ENCODE measurements at places on chromosomes 1 and 21. TPM values are rescaled to one million over a fixed set of nuclear protein-coding genes. Genes with fewer than 3 reads are reported as not detected.
A peak's percentile ranks its signal among the peaks of the same experiment; 100 is the strongest.

GRCh38 chr1:182601913-182602312 lies 2.3 kb downstream of the RGS16 start:
- H3K36me3 ChIP-seq = no peaks in the 10 kb centered on the region
- H3K27ac ChIP-seq = no peak overlapping the region
- H3K27me3 ChIP-seq = no peaks in the 10 kb centered on the region
- DNase-seq = no peak
- peaks cover 24% of the 10 kb centered on the region for H3K4me1 ChIP-seq
- H3K4me3 ChIP-seq = peak overlapping the region; percentile 63

- no peaks in the 10 kb centered on the region for H3K36me3 ChIP-seq
- H3K27ac ChIP-seq = no peak overlapping the region
- H3K27me3 ChIP-seq = no peaks in the 10 kb centered on the region
- H3K4me1 ChIP-seq = no peaks in the 10 kb centered on the region
- no peak for DNase-seq
These were observed 27.0 kb downstream of the KIAA1614 start for GRCh38 chr1:180939711-180940103.

- no peak overlapping the region for H3K4me3 ChIP-seq
- no peak overlapping the region for H3K27ac ChIP-seq
- no peaks in the 10 kb centered on the region for H3K36me3 ChIP-seq
- no peak for DNase-seq
These were observed 68.8 kb upstream of the ST6GALNAC3 start for GRCh38 chr1:76005765-76006164.

DNA sequence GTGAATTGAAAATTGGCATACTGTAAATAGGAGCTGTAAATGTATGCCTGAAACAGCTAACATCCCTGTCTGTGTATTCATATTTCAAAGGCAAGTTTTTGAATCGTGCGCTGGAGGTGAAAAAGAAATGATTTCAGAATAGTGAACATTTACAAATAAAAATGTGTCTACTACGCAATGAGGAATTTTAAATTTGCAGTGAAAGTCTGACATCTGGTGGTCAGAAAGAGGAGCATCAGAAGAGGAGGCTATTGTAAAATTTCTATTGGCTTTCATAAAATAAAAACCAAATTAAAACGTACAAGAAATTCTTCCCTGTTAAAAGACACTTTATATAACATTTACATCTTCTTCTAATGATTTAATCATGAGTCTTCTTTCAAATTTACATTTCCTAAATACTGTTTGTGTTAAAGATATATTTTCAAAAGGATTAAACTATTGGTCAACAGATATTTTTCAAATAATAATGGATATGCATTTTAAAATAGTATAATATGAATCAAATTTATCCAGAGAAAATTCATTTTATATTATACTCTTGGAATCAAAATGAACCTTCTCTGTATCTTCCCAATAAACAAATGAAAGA lies 113.7 kb upstream of the RRP15 start:
- no peak overlapping the region for H3K27ac ChIP-seq
- no peaks in the 10 kb centered on the region for H3K4me1 ChIP-seq
- DNase-seq = peak; percentile 56
- H3K27me3 ChIP-seq = peaks cover 22% of the 10 kb centered on the region

GRCh38 chr1:170162459-170163246 lies 16.9 kb downstream of the NTMT2 start:
- H3K4me3 ChIP-seq = no peak overlapping the region
- no peaks in the 10 kb centered on the region for H3K4me1 ChIP-seq
- peak; percentile 41 for DNase-seq
- H3K27ac ChIP-seq = no peak overlapping the region
- H3K27me3 ChIP-seq = no peaks in the 10 kb centered on the region
- no peaks in the 10 kb centered on the region for H3K36me3 ChIP-seq

DNA sequence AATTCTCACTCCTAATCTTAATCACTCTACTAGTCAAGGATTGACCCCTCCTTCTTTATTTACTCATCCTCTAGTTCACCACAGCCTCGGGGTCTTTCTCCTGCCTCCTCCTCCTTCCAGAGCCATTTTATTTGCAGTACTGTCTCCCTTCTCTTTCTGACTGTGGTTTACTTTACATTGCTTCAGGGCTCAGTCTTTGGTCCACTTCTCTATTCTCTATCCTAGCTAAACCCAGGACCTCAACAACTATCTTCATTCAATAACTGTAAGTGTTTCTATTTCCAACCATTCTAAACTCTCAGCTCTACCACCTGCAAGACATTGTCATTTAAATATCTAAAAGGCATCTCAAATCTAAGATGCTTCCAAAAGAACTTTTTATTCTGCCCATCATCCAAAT lies 493.8 kb downstream of the TTLL7 start:
- no peak overlapping the region for H3K4me3 ChIP-seq
- H3K27ac ChIP-seq = no peak overlapping the region
- no peaks in the 10 kb centered on the region for H3K36me3 ChIP-seq
- no peak for DNase-seq

DNA sequence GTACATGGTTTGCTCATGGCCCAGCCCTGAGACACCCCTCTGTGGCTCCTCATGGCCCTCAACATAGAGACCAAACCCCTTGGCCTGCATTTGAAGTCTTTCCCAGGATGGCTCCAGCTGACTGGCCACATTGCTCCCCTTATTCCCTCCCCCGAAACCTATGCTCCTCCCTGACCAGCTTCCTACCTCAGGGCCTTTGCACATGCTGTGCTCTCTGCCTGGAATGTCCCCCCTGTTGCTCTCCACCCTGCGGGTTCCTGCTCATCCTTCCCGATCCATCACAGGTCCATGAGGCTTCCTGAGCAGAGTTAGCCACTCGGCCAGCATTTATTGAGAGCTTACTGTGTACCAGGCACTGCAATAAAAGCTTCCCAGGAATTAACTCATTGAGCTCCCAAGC lies 70.9 kb upstream of the SELENON start:
- DNase-seq = no peak
- no peaks in the 10 kb centered on the region for H3K27me3 ChIP-seq
- no peaks in the 10 kb centered on the region for H3K36me3 ChIP-seq
- H3K4me1 ChIP-seq = peaks cover 48% of the 10 kb centered on the region

The RAB25 gene
- 73.0 TPM for polyA plus RNA-seq

DNA sequence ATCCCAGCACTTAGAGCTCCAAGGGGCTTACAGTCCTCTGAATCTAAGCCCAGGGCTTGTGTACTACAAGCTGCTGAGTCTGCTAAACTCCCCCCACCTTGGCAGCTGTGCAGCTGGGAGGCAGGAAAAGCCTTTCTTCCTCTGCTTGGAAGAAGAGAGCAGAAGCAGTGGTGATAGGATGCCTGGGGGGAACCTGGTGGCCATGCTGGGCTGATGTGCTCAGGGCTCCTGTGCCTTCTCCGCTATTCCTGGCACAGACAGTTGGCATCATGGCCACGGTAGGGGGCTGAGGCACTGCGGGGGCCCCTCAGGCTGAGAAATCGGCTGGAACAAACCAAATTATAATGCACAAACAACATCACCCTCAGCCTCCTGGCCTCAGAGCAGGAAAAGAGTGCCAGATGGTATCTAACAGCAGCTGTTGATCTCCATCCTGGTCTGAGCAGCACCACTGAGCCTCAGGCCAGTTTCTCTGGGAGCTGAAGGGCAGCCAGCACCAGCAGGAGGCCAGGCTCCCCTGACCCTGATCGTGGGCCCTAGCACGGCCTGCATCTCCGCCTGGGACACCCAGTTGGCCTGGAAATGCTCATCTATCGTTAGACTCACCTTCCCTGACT lies 35.8 kb downstream of the ECE1 start:
- no peak overlapping the region for H3K4me3 ChIP-seq
- H3K27me3 ChIP-seq = no peaks in the 10 kb centered on the region
- peak; percentile 39 for DNase-seq
- peaks cover 17% of the 10 kb centered on the region for H3K4me1 ChIP-seq

GRCh38 chr1:52996653-52997052 lies 65.4 kb upstream of the PODN start:
- DNase-seq = no peak
- no peak overlapping the region for H3K27ac ChIP-seq
- H3K4me3 ChIP-seq = no peak overlapping the region
- H3K4me1 ChIP-seq = no peaks in the 10 kb centered on the region
- H3K27me3 ChIP-seq = no peaks in the 10 kb centered on the region

- no peaks in the 10 kb centered on the region for H3K36me3 ChIP-seq
- H3K27me3 ChIP-seq = no peaks in the 10 kb centered on the region
- no peak overlapping the region for H3K4me3 ChIP-seq
- H3K27ac ChIP-seq = no peak overlapping the region
These were observed 205.8 kb upstream of the PLXNA2 start for GRCh38 chr1:208449951-208450350.

- no peaks in the 10 kb centered on the region for H3K27me3 ChIP-seq
- DNase-seq = no peak
- peaks cover 2% of the 10 kb centered on the region for H3K4me1 ChIP-seq
- H3K27ac ChIP-seq = no peak overlapping the region
- H3K36me3 ChIP-seq = no peaks in the 10 kb centered on the region
These were observed 27.2 kb upstream of the BCL10 start for GRCh38 chr1:85303440-85304162.

DNA sequence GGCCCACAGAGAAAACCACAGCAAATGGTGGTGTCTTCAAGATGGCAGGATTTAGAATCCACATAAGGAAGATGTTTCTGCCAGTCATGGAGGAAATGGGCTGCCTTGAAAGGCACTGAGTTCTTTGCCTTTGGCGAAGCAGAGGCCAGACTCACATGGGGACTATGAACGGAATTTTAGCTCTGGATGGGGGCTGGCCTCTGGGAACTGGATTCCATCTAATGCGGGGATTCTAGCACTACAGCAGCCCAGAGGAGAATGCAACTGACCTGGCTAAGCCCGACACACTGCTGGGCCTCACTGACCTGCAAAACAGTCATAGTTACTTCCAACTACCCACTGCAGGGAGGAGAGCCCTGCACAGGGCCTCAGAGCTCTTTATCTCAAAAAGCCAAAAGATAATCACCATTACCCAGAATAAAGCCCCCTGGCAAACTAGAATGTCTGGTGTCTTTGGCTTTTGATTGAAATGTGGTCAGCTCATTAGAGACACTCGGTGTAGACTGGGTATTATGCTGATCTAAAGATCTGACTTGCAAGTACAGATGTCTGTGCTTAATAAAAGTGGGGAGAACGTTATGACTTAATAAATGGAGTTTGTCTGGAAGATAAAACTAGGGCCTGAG lies 11.6 kb downstream of the HCRTR1 start:
- no peak overlapping the region for H3K27ac ChIP-seq
- H3K4me1 ChIP-seq = peaks cover 15% of the 10 kb centered on the region
- H3K36me3 ChIP-seq = peaks cover 31% of the 10 kb centered on the region
- no peaks in the 10 kb centered on the region for H3K27me3 ChIP-seq
- H3K4me3 ChIP-seq = no peak overlapping the region
- DNase-seq = no peak

DNA sequence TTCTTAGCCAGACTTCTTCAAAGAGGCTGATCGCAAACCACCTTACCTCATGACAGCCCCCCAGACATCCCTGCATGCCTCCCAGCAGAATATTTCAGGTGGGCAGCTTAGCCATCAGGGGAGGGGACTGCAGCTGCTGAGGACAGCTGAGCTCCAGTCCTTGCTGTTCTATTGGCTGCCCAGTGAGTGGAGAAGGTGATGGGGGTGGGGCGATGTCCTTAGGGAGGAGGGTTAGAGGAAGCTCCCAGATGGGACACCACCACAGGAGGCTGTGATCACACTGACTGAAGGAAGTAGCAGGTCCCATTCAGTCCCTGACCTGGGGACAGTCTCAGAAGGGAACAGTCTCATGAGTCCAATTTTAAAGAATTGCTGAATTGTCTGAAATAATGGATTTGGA lies 38.3 kb downstream of the GJA5 start:
- no peaks in the 10 kb centered on the region for H3K36me3 ChIP-seq
- no peak overlapping the region for H3K4me3 ChIP-seq
- H3K27me3 ChIP-seq = no peaks in the 10 kb centered on the region
- H3K4me1 ChIP-seq = peaks cover 2% of the 10 kb centered on the region
- DNase-seq = no peak

GRCh38 chr1:206727981-206728696 lies 42.4 kb upstream of the IL19 start:
- no peak overlapping the region for H3K27ac ChIP-seq
- DNase-seq = no peak
- H3K4me3 ChIP-seq = no peak overlapping the region
- H3K36me3 ChIP-seq = peaks cover 31% of the 10 kb centered on the region

GRCh38 chr21:44944596-44944995 lies 4.8 kb downstream of the SLX9 start:
- H3K36me3 ChIP-seq = no peaks in the 10 kb centered on the region
- no peak overlapping the region for H3K4me3 ChIP-seq
- DNase-seq = no peak
- no peaks in the 10 kb centered on the region for H3K27me3 ChIP-seq

The GREM2 gene
- polyA plus RNA-seq = 0.34 TPM

The WDR64 gene
- polyA plus RNA-seq = not detected

The HHIPL2 gene
- not detected for polyA plus RNA-seq

The F5 gene
- 5.1 TPM for polyA plus RNA-seq

DNA sequence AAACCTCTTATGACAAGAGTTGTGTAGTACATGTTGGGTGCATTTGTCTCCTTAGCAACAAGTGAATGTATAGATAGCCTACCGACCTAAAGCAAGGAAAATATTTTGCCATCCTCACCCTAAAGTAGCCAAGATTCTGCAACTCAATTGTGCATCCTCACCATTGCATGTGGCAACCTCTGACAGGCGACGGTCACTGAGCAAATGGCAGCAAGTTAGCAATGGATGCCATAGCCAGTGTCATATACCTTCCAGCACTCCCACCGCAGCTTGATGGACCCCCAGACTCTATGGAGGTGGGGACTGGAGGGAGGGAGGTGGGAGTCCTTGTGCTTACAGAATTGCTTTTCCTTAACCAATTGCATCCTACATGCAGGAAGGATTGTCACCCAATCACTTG lies 17.0 kb downstream of the PROX1 start:
- H3K36me3 ChIP-seq = no peaks in the 10 kb centered on the region
- H3K27me3 ChIP-seq = no peaks in the 10 kb centered on the region
- no peaks in the 10 kb centered on the region for H3K4me1 ChIP-seq
- no peak overlapping the region for H3K4me3 ChIP-seq
- H3K27ac ChIP-seq = no peak overlapping the region

The RNU1-2 gene
- polyA plus RNA-seq = 26.8 TPM

GRCh38 chr1:116772648-116773045 lies 18.4 kb downstream of the CD2 start:
- no peaks in the 10 kb centered on the region for H3K36me3 ChIP-seq
- H3K27ac ChIP-seq = no peak overlapping the region
- no peak overlapping the region for H3K4me3 ChIP-seq
- H3K4me1 ChIP-seq = no peaks in the 10 kb centered on the region
- no peaks in the 10 kb centered on the region for H3K27me3 ChIP-seq

Data from kidney (tissue), 22 donors.